Colonic mucosa (tissue), 4 donors: ENCODE measurements at places on chromosomes 5 and 9. TPM values are rescaled to one million over a fixed set of nuclear protein-coding genes. Genes with fewer than 3 reads are reported as not detected.

DNA sequence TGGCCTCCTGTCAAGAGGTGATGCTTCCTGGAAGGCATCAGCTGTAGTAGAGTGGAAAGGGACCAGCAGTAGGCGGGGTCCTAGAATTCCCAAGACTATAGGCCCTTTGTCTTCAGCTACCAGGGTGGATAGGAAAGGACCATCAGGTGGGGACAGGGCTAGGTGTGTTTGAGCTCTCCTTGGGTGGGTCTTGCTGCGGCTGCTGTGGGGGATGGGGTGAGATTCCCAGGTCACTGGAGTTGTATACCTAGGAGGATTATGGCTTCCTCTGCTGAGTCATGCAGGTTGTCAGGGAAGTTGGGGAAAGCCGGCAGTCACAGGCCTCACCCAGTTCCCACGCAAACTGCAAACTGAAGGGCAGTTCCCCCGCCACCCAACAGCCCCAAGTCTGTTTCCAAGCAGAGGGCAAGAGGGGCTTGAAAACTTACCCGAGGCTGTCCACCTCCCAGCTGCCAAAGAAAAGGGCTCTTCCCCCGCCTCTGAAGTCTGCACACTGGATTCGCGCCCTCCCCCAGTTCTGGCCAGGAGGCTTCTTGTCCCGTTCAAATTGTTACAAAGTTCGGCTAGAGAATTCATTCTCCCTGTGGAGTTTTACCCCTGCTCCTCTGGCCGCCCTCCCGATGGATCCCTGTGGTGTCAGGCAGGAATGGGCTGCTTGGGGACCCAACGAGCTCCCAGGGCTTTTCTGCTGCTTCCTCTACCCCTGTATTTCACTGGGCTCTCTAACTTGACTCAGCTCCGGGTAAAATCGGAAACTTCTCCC, 23.0 kb upstream of the ECM2 start:
- no peak overlapping the region for H3K27ac ChIP-seq
- no peaks in the 10 kb centered on the region for H3K36me3 ChIP-seq
- no peaks in the 10 kb centered on the region for H3K4me1 ChIP-seq
- no peaks in the 10 kb centered on the region for H3K27me3 ChIP-seq
- DNase-seq: peak; percentile 68

- no peak for DNase-seq
- no peaks in the 10 kb centered on the region for H3K27me3 ChIP-seq
- no peaks in the 10 kb centered on the region for H3K4me1 ChIP-seq
These were observed 48.6 kb upstream of the VDAC1 start for GRCh38 chr5:134053314-134053839.

DNA sequence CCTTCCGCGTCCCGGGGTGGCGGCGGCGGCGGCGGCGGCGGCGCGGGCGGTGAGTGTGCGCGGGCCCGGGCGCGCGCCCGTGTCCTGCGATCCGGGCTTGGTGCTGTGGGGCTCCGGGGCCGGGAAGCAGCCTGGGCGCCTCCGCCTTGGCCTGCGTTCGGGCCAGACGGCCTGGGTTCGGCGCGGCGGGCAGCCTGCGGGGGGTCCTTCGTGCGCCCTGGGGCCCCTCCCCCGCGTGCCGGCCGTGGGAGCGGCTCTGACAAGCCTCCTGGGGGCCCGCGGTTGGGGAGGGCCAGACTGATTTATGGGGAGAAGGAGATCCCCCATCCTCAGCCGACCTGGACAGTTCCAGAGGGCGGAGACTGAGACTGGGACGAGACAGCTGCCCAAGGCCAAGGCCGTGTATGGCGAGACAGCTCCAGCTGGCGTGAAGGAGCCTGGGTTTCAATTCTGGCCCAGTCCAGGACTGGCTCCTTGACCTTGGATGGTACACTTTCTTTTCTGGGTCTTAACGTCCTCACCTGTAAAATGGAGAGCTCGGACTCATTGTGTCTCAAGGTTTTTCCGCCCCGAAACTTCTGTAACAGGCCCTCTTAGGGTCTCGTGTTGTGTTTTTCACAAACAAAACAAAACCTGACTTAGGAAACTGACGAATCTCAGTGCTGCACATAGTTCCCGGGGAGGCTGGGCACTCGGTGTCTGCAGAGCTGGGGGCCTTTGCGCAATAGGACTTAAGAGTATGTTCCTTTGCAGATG, 603 bp downstream of the TMEM268 start:
- H3K4me3 ChIP-seq: peak overlapping the region; percentile 71
- DNase-seq: peak; percentile 68
- H3K27me3 ChIP-seq: no peaks in the 10 kb centered on the region
- no peaks in the 10 kb centered on the region for H3K4me1 ChIP-seq

- H3K27me3 ChIP-seq: no peaks in the 10 kb centered on the region
- H3K36me3 ChIP-seq: no peaks in the 10 kb centered on the region
- DNase-seq: no peak
- no peak overlapping the region for H3K27ac ChIP-seq
- H3K4me3 ChIP-seq: no peak overlapping the region
These were observed 93.9 kb downstream of the GALNT10 start for GRCh38 chr5:154284433-154284832.

DNA sequence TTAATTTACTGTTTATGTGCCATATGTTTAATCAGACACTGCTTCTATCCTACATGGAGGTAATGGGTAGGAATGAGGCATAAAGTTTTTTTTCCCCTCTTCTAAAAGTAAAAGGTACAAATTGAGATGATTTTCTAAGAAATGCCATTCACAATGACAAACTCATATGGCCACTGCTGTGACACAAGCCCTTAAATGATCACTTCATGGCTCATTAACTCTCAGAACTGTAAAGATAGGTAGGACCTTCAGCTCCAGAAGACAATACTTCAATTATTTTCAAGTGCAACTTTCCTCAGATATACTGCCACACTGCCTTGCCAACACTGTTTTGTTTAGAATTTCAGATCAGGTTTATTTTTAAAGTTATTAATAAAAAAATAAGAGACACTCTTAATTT, 362.9 kb upstream of the ZNF608 start:
- H3K36me3 ChIP-seq: no peaks in the 10 kb centered on the region
- no peak overlapping the region for H3K4me3 ChIP-seq
- DNase-seq: no peak
- no peaks in the 10 kb centered on the region for H3K4me1 ChIP-seq
- no peak overlapping the region for H3K27ac ChIP-seq
- H3K27me3 ChIP-seq: no peaks in the 10 kb centered on the region

DNA sequence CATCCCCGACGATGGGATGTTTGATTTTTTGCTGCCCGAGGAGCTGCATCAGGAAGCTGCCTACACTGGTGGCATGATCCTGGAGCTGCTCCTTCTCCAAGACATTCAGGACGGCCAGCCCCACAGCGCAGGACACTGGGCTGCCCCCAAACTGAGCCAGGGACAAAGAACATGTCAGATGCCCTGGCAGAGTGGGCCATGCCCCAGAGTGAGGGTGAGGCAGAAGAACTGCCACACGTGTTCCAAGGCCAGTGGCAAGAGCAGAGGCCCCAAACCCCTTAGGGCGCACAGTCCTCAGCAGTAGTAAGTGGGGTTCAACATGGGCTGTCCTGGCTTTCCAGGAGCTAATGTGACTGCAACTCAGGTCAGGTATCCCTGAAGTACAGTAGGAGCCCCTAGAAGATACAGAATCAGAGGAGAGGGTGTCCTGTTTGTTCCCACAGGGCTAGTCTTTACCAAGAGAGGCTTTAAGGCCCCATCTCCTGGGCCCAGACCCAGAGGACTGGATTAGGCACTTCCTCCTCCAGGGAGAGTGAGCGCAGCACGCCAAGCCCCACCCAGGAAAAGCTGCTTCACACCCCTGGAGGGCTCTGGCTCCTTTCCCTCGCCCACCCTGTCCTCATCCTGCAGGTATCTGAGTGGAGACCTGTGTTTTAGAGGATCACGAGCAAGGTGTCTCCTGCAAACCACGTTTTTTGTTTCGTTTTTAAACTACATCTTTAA, 11.1 kb downstream of the HNRNPAB start:
- H3K4me1 ChIP-seq: peaks cover 29% of the 10 kb centered on the region
- peak; percentile 75 for DNase-seq
- peaks cover 8% of the 10 kb centered on the region for H3K36me3 ChIP-seq
- no peak overlapping the region for H3K4me3 ChIP-seq
- peak overlapping the region; percentile 90 for H3K27ac ChIP-seq
- no peaks in the 10 kb centered on the region for H3K27me3 ChIP-seq

DNA sequence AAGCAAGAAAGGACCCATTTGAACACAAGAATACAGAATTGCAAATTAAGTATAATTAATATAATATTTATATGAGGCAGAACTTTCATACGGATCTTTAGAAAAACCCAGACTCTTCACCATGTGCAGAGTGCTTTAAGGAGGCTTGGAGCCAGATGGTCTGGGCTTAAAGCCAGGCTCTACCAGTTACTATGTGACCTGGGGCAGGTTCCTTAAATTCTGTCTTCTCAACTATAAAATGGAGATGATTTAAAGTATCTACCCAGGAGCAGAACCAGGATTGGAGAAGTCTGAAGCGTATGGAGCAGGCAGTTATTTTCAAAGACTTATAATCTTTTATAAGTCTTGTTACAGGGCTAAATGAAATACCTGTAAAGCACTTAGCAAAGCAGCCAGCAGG, 202.1 kb downstream of the TSSK1B start:
- no peaks in the 10 kb centered on the region for H3K27me3 ChIP-seq
- no peaks in the 10 kb centered on the region for H3K36me3 ChIP-seq
- H3K27ac ChIP-seq: no peak overlapping the region
- no peaks in the 10 kb centered on the region for H3K4me1 ChIP-seq

AGXT2 gene
- 0.16 TPM for total RNA-seq

GPR150 gene
- 0.52 TPM for total RNA-seq

BARX1 gene
- not detected for total RNA-seq

PCDHGA7 gene
- 0.59 TPM for total RNA-seq

CCDC192 gene
- not detected for total RNA-seq

PCDHGA11 gene
- total RNA-seq: 1.3 TPM

CCDC171 gene
- 2.3 TPM for total RNA-seq
